ENCODE measurements at places on chromosomes 4 and X.

- no peak for DNase-seq
Measured at GRCh38 chr4:13386405-13387107, 97.6 kb downstream of the RAB28 start.

GRCh38 chr4:153159016-153159415 lies 45.2 kb upstream of the TRIM2 start:
- DNase-seq = no peak

DNA sequence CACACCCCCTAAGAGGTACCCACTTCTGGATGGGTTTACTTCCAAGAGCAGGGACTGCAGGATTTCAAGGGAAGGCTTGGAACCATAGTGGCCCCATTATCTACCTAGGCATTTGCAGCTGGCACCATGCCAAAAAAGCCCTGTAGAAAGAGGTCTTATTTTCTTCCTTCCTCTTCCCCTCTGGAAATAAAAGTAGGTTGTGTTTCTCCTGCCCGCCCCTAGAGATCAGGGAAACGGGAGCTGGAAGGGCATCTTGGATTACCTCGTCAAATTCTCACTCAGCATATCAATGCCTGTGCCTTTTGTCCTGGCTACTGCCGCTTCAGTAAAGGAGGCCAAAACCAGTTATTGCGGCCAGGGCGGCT lies 1.6 kb downstream of the SCD5 start:
- no peak for DNase-seq

- no peak for DNase-seq
Measured at GRCh38 chr4:24328711-24329110, 255.6 kb downstream of the DHX15 start.

DNA sequence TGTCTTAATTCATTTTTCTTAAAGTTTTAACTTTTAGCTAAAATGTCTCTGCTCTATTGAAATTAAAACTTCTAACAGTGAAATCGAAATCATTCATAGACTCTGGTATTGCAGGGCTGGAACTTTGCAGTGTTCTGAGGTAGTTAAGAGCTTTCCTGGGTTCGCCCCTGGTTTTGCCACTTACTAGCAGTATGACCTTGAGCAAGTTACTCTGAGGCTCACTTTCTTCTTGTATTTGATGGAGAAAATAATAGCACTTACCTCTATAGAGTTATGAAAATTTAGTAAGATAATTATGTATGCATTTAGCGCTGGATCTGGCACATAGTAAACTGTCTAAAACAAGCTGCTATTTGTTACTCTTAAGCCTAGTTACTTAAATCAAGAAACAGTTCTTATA lies 1.7 kb downstream of the SLAIN2 start:
- no peak for DNase-seq

DNA sequence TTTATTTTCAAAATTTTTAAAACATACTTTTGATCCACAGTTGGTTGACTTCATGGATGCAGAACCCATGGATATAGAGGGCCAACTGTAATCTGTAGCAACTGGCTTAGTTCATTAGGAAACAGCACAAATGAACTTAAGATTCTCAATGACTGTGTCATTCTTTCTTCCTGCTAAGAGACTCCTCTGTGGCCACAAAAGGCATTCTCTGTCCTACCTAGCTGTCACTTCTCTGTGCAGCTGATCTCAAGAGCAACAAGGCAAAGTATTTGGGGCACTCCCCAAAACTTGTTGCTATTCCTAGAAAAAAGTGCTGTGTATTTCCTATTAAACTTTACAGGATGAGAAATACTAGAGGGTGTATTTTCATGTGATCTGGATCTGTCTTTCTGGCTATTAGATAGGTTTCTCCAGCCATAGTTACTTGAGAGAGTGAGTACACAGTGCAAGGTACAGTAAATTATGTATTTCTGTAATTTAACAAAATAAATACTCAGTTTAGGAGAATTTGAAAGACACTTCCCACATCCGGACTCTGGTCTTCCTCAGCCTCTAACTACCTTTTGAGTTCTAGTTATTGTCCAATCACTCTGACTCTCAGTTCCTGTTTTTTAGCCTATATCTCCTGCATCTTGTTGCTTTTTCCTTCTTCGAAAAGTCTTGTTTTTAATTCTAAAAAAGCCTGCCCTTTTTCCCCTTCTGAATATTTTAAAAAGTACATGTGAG lies 21.8 kb downstream of the TLR2 start:
- no peak for DNase-seq

GRCh38 chr4:119783189-119783983 lies 154.8 kb upstream of the PDE5A start:
- DNase-seq = no peak

- no peak for DNase-seq
Measured at GRCh38 chr4:148112231-148112982, 329.8 kb downstream of the NR3C2 start.

- DNase-seq = no peak
Measured at GRCh38 chrX:29788991-29789699, 426.2 kb upstream of the MAGEB2 start.

Measured in endothelial cell (in vitro differentiated cells).